Mucosa of gallbladder (tissue), 1 donor: ENCODE measurements at places on chromosomes 6 and 20.
A peak's percentile ranks its signal among the peaks of the same experiment; 100 is the strongest.

- DNase-seq, result no peak
Measured at GRCh38 chr6:81978230-81978629, 225.7 kb upstream of the TENT5A start.

- no peak for DNase-seq
Measured at GRCh38 chr6:169079650-169080049, 174.0 kb downstream of the THBS2 start.

GRCh38 chr20:55936209-55936595, 69.1 kb downstream of the CBLN4 start:
- no peak for DNase-seq

GRCh38 chr6:24901698-24902328, 33.9 kb downstream of the RIPOR2 start:
- DNase-seq, result no peak

GRCh38 chr6:170464524-170464979, 88.6 kb downstream of the PSMB1 start:
- no peak for DNase-seq

- peak; percentile 45 for DNase-seq
Measured at GRCh38 chr6:20427856-20428255, 26.2 kb downstream of the E2F3 start.

DNA sequence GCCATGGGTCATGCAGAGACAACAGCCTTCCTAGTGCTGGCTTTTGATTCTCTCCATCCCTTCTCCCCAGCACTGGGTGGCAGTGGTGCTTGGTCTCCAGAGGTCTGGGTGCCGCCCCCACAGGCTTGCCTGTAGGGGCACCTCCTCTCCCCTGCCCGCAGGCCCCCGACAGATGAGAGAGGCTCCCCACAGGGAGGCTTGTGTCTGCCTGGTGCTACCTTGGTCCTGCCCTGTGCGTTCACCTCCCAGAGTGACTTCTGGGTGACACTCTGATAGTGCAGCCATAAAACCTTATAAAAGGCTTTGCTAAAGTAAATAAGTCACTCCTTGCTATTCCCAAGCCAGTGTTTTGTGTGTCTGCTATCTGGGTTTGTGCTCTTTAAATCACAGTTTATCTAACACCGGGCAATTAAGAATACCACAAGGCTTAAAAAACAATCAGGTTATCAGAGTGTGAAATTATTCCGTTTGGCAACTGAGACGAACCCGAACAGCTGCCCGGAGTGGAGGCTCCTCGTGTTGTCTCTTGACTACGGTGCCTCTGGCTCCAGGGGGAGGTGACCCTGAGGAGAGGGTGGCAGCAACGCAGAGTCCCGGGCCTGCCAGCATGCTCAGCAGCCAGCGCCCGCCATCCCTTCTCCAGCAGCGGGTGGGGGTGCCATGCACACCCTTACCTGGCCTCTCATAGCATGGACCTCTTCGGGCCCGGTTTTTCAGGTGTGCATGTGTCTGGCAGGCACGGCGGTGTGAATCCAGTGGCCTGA, 5.4 kb upstream of the C20orf204 start:
- no peak for DNase-seq

DNA sequence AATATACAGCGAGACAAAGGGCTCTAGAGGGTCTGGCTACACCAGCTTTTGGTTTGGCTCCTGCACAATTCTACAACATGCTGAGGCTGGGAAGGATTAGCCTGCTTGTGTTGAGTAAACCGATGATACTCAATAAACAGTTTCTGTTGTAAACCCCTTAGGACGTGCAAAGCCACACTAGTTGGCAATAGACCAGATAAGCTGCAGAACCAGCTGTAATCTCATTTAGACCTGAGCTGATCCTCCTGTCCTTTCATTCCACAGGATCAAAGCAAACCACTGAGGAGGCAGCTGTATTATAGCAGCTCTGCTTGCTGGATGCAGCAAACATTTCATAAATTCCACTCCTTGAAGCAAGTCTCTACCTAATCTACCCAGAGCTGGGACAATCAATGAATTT, 79.7 kb downstream of the MMS22L start:
- no peak for DNase-seq

- no peak for DNase-seq
Measured at GRCh38 chr20:35595901-35596300, 19.7 kb upstream of the SPAG4 start.

GRCh38 chr6:86712039-86712438, 225.3 kb upstream of the HTR1E start:
- no peak for DNase-seq

DNA sequence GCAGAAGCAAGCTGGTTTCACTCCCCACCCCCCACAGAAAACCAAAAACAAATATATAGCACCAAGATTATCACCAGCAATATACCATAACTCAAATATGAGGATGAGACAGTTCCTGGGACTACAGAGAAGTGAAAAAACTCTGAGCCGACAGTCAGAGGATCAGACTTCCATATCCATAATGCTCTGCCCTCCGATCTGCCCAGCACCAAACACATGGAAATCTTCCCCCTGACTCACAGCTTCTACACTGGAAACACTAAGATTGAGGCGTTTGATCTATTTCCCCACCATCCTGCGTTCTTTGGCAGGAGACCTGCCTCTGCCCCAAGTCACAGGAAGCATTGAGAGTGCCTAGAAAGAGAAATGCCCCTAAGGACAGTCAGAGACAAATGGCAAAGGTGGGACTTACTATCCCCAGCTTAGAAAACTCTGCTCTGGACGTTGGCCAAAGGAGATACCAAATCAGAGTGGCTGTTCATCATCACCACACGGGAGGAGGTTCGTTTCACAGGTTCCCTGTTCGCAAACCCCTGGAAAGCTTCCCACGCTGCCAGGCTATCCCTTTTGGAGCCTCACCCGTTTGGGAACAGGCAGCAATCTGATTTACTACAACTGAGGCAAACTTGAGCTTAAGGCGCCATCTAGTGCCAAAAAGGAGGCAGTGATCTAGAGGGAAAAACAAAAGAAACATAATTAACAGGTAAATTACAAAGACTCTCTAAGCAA, 48.7 kb upstream of the SRSF6 start:
- DNase-seq, result no peak

DNA sequence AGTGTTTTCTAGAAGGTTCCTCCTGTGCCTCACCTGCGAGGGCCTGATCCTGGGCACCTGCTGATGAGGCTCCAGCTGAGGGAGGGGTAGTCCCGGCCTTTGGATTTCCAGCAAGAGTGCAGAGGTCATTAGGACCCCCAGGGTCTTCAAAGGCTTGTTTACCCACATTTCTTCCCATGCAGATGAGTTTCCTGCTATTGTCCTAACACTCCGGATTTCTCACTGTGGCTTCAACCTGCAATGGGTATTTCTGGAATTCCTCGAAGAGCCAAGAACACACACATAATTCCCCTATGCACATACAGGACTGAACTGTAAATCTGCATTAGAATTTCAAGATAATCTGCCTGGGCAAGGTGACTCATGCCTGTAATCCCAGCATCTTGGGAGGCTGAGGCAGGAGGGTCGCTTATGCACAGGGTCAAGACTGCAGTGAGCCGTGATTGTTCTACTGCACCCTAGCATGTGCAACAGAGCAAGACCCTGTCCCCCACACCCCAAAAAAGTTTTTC, 53.9 kb downstream of the ADNP start:
- DNase-seq, result no peak

GRCh38 chr6:101422251-101422650, 28.7 kb downstream of the GRIK2 start:
- no peak for DNase-seq

DNA sequence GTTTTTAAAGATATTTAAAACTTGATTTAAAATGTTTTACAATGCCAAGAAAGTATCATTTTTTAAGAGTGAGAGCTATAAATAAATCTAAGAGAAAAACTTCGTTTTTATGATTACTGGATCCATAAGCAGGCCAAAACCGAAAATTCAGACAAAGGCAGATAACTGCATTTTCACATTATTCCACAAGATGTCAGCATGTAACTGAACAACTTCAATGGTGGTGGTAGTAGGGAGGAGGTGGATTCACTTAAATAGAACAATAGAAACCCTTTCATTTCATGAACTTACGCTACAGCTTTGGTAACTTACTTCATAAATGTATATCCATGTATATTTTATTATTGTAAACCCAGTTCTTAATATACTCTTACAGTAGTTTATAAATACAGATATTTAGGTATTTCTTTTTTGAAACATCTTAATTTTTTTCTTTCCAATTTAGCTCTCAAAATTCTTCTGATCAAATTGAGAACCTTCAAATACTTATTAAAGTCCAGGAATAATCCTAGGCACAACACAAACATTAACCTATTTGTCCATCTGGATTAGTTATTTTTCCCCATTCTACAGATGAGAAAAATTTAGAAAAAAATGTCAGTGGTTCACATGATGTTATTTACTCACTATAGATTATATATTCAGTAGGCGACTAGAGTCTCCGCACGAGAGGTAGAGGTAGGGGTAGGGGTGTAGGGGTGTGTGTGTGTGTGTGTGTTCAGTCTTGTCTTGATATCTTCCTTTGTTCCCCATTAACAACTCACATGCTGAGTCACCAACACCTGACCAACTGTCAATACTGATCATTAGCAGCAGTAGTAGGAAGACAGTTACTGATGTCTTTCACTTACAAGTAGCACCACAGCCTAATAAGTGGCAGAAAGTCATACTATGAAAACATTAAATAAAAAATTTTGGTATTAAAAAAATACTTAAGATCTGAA, 111.5 kb downstream of the ARHGAP18 start:
- peak; percentile 51 for DNase-seq

GRCh38 chr6:19562468-19562867, 274.7 kb upstream of the ID4 start:
- peak; percentile 43 for DNase-seq
